ENCODE measurements at places on chromosomes 2 and 18. TPM values are rescaled to one million over a fixed set of nuclear protein-coding genes. Genes with fewer than 3 reads are reported as not detected.
A peak's percentile ranks its signal among the peaks of the same experiment; 100 is the strongest.

GRCh38 chr2:177359836-177360595, 32.6 kb upstream of the AGPS start:
- no peak for DNase-seq

GRCh38 chr2:143726151-143726845, 597.1 kb downstream of the ARHGAP15 start:
- DNase-seq: no peak

The NCOA1 gene
- 5.3 TPM for total RNA-seq

The TWIST2 gene
- total RNA-seq: 24.1 TPM

- DNase-seq: no peak
These were observed 233.7 kb downstream of the METTL4 start for GRCh38 chr18:2337552-2338141.

GRCh38 chr18:24126155-24126961, 12.5 kb upstream of the CABYR start:
- no peak for DNase-seq

- no peak for DNase-seq
These were observed 127.3 kb upstream of the CXCR4 start for GRCh38 chr2:136245211-136245610.

The SP140 gene
- 1.1 TPM for total RNA-seq

The IL36A gene
- not detected for total RNA-seq

GRCh38 chr18:75164479-75164878, 44.5 kb downstream of the PTGR3 start:
- no peak for DNase-seq

DNA sequence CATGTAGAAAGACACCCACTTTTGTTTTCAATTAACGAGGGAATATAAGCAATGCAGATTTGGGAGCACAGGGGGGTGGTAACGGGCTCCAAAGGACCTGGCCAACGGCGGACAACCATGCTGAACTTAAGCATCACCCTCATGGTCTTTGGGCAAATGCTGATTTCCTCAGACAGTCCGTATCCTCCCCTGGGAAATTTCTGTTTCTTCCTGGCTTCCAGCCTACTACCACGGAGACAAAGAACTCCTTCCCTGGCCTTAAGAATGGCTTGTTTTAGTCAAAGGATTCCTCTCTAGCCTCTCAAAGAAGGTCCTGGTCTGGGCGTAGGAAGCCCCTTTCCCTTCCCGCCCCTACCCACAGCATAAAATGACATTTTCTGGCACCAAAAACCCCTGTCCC, 34.3 kb downstream of the EN1 start:
- no peak for DNase-seq

DNA sequence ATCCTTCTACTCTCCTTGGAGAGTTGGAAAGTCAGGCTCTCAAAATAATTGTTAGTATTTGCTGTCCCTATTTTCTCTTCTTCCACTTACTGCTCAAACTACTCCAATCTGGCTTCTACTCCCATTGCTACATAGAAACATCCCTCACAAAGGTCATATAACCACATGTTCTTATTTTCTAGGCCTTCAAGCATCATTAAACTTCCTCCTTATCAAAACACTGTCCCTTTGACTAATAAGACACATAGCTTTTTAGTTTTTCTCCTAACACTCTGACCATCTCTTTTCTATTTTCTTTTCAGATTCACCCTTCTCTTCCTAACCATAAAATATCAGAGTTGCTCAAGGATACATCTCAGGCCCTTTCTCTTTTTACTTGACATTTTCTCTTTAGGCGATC, 148.3 kb downstream of the MBD2 start:
- no peak for DNase-seq

The MEP1B gene
- total RNA-seq: not detected

DNA sequence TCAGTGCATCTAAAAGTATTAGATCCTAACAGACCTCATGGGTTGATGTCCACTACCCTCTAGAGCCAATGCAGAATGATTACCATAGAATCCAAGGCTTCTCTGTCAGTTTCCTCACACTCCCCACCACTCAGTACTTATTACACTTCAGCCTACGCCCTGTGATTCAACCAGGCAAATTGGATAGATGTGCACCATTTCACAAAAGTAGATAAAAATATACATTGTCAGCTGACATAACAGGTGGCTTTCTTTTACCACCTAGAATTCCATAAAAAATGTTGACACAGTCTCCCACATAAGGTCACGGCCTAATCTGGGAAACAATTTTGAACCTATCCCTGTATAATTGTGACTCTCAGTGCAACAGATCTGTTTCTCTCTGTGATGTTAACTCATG, 144.9 kb downstream of the CERS6 start:
- no peak for DNase-seq

DNA sequence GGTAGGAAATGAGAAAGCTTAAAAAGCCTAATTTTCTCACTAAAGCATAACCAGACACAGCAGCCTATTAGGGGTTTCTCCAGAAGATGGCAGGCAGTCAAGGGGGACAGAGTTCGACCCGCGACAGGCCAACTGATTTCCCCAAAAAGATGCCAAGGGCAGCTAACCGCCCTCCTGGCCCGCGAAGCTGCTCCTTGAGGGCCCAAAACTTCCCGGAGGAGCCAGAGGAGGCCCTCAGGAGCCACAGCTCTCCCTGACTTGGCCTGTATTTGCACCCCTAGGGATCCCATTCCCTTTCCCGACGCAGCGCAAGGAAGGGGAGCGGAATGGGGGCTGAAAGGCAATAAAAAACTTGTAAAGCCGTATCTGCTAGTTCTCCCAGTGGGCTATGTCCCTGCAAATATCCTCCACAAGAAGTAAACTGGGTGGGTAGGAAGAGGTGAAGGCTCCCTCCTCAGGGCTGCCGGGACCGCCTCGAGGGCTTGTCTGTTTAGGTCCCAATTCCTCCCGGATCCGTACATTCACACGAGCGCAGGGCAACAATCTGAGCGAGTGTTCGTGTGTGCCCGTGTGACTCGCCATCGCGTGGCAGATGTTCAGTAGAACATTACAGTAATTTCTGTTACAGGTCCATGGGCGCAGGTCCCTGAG, 756 bp upstream of the NAGK start:
- no peak for DNase-seq

DNA sequence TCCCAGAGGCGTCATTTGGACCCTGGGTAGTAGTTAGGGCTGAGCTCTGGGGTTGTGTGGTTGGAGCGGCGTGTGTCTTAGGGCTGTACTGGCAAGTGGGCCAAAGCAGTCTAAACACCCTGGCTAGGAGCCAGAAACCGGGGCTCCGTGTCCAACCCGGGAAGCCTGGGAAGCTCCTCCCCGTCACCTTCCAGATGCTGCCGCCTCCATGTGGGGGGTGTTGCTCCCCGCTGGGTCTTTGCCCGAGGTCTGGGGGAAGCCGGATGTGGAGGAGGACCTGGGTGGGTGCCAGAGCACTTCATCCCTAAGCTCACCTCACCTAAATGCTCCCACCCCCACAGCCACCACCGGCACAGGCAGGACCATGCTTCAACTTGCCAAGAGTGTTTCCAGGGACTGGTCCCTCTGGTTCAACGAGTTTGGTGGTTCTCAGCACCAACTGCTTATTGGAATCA, 25.4 kb downstream of the TET3 start:
- peak; percentile 91 for DNase-seq

GRCh38 chr18:54338230-54338629, 19.4 kb downstream of the STARD6 start:
- no peak for DNase-seq

- peak; percentile 88 for DNase-seq
These were observed 44.1 kb downstream of the GATA6 start for GRCh38 chr18:22213333-22213973.

The C2orf78 gene
- not detected for total RNA-seq

The LAPTM4A gene
- total RNA-seq: 91.4 TPM

The BMP10 gene
- total RNA-seq: not detected

The TEX44 gene
- total RNA-seq: not detected

GRCh38 chr18:6741232-6741663, 11.7 kb downstream of the ARHGAP28 start:
- peak; percentile 82 for DNase-seq

- DNase-seq: peak; percentile 51
These were observed 5.2 kb upstream of the NDUFV2 start for GRCh38 chr18:9097349-9097748.

The OSBPL6 gene
- total RNA-seq: 11.8 TPM

The ANKRD62 gene
- not detected for total RNA-seq

- DNase-seq: no peak
These were observed 101.1 kb upstream of the LPIN2 start for GRCh38 chr18:3114026-3114425.

DNA sequence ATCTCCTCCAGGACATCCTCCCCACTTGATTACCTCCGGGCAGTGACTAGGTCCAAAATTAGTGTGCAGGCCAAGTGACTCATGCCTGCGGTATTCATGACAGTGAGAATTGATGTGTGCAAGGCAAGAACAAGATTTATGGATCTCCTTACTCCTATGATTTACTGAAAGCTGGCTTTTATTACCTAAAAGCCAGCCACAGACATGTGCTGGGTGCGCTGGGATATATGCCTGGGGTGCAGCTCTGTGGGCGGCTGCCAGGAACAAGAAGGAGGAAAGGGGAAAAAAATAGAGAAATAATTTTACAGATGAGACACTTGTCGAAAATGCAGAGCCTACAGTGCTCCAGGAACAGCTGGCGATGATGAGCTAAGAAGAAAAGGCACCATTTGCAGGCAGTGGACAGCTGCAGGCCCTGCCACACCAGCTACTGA, 359.3 kb downstream of the CMPK2 start:
- DNase-seq: peak; percentile 91

- no peak for DNase-seq
These were observed 1.6 kb downstream of the PDCD1 start for GRCh38 chr2:241857041-241857541.

All from foreskin keratinocyte (primary cell).